ENCODE measurements at places on chromosomes 1 and 21.

GRCh38 chr1:156639601-156640101 is 2.3 kb upstream of the BCAN start:
- DNase-seq, result no peak

GRCh38 chr1:24481101-24481500 is 21.5 kb upstream of the RCAN3 start:
- DNase-seq, result no peak

- no peak for DNase-seq
Observed at GRCh38 chr1:176609556-176610408, 146.8 kb downstream of the PAPPA2 start.

- no peak for DNase-seq
Observed at GRCh38 chr1:12338017-12338416, 108.2 kb downstream of the VPS13D start.

- no peak for DNase-seq
Observed at GRCh38 chr1:50197216-50197615, 88.5 kb downstream of the ELAVL4 start.

GRCh38 chr1:33045814-33046213 is 9.1 kb upstream of the AK2 start:
- no peak for DNase-seq

- DNase-seq, result no peak
Observed at GRCh38 chr1:68218490-68218889, 13.8 kb downstream of the WLS start.

DNA sequence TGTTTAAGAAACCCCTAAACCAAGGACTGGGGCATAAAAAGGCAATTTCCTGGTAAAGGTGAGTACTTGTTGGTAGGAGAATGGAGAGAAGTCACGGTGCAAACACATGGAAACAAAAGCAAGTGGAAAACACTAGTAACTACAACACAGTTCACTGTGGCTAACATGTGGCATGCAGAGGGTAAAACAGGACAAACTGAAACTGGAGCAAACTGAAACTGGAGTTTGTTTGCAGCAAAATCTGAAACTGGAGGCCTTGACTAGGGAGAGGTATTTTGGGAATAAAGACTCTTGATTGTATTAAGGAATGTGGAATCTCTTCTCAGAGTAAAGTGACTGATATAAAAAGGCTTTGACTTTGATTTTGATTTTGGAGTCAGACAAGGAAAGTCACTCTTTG is 376.3 kb upstream of the PRMT6 start:
- DNase-seq, result no peak

Data from central memory CD8-positive, alpha-beta T cell (primary cell).